ENCODE measurements at places on chromosomes 4 and X.
A peak's percentile ranks its signal among the peaks of the same experiment; 100 is the strongest.

DNA sequence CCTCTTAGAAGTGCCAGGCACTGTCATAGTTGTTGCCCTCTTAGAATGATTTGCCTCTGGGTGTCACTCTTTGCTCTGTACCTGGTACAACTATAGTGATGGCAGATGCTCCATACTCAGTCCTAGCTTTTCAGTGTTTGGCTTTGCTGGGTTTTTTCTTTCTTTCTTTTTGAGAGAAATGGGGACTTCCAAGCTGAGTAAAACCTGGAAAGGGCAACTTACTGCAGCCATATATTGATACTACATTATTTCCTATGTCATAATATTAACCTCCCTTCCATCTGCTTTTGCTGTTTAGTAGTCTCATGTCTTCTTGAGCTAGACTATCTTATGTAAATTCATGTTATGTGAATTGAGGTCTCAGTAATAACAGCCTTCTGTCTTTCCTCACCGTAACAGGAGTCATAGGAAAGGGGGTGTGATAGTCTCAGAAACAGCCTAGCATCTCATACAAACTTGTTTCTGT, 49.0 kb downstream of the NIPAL1 start:
- DNase-seq = no peak

- DNase-seq = peak; percentile 52
Measured at GRCh38 chr4:152454398-152455011, 81.4 kb downstream of the FBXW7 start.

GRCh38 chr4:174996079-174996478, 77.9 kb downstream of the ADAM29 start:
- no peak for DNase-seq

GRCh38 chrX:31604629-31605221, 532.9 kb upstream of the FTHL17 start:
- no peak for DNase-seq
